ENCODE measurements at places on chromosomes 11 and 22.

DNA sequence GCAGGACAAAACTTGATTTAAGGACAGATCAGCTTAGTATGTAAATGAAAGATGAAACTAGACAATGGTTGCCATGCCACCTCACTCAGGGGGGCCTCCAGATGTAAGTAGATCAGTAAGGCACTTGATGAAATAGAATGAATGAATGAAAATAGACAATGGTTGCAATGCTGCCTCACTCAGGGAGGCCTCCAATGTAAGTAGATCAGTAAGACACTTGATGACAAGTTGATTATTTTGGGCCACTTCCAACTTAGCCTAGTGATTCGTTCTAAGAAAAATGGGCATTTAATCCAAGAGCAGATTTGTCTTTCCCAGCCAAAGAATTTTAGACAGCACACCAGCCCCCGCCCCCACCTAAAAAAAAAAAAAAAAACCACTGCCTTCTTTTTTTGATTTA lies 19.2 kb upstream of the SLC5A12 start:
- DNase-seq = no peak

DNA sequence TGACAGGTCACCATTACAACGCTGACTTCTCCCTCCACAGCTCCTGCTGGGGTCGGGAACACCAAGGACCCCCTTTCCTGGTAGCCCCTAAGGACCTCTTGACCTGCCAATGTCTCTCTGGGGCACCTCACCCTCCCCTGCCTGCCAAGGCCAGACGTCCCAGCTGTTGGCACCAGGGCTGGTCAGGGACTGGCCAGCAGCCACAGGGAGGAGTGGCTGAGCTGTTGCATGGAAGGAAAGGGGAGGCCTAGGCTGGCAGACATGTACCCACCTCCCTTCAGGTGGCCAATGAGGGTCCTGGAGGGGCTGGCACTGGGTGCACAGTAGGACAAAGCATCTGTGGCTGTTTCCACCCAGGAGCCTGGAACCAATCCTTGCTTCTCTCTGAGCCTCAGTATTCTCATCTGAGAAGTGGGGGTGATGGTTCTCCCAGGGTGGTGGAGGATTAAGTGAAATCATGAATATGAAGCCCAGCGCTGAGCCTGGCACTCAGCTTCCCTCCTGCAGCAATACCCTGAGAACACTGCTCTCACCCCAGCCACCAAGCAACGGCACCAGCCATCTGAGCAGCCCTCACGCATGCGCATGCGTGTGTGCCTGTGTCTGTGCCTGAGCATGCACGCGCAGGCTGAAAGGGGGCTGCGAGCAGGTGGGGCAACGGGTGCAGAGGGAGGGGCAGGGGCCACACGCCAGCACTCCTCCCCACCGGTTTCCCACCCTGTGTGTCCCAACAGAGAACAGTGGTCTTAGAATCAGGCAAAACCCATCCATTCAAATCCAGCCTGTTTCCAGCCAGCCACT lies 5.9 kb downstream of the KCNJ4 start:
- no peak for DNase-seq

DNA sequence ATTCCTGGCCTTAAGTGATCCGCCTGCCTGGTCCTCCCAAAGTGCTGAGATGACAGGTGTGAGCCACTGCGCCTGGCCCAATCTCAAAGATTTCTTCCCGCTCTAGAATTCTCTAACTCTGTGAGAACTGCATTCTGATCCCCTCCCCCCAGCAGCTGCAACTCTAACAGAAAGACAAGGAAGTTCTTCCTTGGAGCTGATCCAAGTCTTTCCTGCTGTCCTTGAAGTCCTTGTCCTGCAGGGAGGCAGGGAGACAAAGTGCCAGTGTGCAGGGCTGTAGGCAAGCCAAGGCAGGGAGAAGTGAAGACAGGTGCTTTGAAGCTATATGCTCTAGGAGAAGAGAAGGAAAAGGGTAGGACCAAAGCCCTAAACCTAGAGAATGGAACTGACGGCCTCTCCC lies 9.5 kb upstream of the GGA1 start:
- no peak for DNase-seq

DNA sequence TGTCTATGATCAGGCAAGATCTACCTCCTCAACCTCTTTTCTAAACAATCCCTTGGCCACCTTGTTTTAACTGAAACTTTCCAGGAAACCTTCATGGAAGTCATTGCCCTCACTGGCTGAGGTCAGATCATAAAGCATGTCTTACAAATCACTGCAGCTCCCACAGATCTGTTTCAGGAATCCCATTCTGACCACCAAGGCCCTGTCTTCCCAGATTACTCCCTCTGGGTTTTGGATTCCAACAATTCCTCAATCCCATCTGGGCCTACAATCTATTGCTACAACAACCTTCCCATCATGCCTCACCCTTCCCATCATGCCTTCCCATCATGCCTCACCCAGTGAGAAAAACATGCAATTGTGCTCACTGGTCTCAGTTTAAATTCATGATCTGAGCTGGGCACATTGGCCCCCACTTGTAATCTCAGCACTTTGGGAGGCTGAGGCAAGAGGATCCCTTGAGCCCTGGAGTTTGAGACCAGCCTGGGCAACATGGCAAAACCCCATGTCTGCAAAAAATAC lies 15.9 kb downstream of the ADAMTS15 start:
- no peak for DNase-seq

GRCh38 chr22:46052801-46053562 lies 76.0 kb upstream of the WNT7B start:
- no peak for DNase-seq

DNA sequence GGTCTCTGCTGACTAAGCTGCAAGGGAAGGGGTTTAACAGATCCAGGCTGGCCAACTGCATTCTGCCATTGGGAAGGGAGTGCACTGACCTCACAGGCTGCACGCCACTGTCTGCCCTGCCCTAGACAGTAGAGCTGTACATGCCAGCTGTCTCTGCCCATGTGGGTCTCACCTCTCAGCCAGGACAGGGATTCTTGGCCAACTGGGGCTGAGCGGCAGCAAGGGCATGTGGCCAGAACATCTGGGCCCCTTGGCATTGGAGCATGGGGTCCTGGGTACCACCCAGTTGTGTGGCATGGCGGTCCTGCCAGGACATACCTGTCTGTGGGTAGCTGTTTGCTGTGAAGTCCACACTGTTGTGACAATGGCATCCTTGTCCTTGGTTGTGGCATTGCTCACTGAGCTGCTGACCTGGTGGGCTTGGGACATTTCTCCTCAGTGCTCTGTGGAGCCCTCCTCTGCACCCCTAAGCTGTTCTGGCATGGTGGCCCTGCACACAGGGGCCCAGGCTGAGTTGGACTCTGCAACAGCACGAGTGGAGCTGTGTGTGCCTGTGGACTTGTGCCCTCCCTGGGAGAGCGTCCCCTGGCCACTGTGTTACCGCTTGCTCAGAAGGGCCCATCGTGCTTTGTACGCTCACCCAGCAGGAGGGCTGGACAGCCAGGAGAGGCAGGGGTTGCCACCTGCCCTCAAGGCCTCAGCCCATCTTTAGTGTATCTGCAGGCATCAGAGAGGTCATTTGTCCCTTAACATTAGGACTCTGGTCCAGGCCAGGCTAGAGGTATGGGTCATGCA lies 46.7 kb downstream of the MED15 start:
- no peak for DNase-seq

DNA sequence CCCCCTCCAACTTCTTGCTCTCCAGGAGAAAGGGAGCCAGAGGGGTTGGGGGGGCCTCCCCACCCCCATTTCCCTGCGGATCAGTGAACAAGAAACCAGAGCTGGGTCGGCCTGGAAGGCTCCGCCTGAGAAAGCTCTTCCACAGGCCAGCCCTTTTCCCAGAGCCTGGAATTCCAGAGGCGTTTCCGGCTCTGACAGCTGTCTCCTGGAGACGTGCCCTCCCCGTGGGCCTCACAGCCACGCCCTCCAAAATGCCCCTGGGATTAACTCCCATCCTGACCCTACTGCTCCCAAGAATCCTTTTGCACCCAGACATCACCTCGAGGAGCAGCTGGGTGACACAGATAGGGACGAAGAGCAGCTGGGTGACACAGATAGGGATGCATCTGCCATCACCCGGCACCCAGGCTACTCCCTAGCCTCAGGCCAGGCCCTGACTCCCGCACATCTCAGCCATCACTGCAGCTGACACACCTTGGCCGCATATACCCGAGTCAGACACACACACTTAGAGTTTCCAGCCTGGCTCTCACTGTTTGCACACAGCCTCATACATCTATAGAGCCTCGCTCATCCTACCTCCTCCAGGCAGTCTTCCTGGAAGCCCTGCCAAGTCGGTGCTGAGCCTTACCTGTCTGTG lies 7.6 kb upstream of the CDC42EP1 start:
- no peak for DNase-seq

DNA sequence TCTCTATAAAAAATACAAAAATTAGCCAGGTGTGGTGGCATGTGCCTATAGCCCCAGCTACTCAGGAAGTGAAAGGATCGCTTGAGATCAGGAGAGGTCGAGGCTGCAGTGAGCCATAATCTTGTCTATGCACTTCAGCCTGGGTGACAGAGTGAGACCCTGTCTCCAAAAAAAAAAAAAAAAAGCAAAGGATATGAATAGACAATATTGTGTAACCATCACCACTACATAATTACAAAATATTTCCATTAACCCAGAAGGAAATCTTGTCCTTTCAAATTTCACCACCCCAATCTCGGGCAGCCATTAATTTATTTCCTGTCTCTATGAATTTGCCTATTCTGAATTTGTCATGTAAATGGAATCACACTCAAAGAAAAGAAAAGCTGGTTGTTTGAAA lies 21.2 kb downstream of the RSF1 start:
- no peak for DNase-seq

All from stimulated activated CD8-positive, alpha-beta memory T cell treated with anti-CD3 and anti-CD28 coated beads, Interleukin-12 subunit alpha, Interleukin-12 subunit beta, amount 100 ng/mL, for 1 hour (primary cell).